ENCODE measurements at places on chromosomes 4 and X. TPM values are rescaled to one million over a fixed set of nuclear protein-coding genes. Genes with fewer than 3 reads are reported as not detected.
A peak's percentile ranks its signal among the peaks of the same experiment; 100 is the strongest.

- peaks cover 36% of the 10 kb centered on the region for H3K36me3 ChIP-seq
- no peak overlapping the region for H3K4me3 ChIP-seq
Measured at GRCh38 chr4:83440899-83441298, 14.7 kb downstream of the HELQ start.

Gene GPRIN3
- 0.12 TPM for total RNA-seq

Gene CLDN22
- total RNA-seq, result not detected

DNA sequence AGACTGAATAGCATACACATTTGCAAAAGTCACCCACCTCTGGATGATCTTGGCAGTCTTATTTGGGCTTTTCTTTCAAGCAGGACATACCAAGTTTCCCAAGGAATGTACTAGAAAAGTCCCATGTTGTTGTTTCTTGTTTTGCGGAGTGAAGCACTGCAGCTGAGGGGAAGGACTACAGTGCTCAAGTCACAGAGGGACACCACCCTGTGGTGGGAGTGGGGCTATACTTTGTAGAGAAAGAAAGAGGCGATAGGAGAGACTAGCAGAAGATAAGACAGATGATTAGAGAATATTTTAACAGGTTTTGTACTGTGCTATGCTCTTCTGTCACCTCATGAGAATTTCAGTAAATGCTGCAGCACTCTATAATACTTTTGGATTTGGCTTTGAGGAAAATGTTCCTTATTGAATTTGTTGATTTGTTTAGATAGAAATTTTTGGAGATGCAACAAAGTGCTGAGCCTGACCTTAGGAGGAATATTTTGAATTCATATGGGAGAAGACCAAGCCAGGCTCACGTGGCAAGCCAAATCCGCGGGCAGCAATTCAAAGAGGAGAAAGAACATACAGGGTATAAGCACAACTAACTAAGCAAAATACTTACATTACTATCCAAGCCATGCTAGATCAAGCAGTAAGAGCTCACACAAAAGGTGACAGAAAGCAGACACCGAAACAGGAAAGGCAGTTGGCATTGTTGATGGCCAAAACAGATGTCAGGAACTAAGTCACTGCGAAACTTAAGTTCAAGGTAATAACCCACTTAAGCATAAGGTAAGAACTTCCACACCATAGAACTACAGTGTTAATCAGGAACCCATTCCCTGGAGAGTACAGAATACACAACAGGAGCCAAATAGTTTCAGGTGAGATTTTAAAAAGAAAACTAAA, 280.3 kb upstream of the INTU start:
- H3K4me1 ChIP-seq, result no peaks in the 10 kb centered on the region
- DNase-seq, result no peak
- no peak overlapping the region for H3K4me3 ChIP-seq
- no peaks in the 10 kb centered on the region for H3K36me3 ChIP-seq
- no peaks in the 10 kb centered on the region for H3K27me3 ChIP-seq
- no peak overlapping the region for H3K27ac ChIP-seq

DNA sequence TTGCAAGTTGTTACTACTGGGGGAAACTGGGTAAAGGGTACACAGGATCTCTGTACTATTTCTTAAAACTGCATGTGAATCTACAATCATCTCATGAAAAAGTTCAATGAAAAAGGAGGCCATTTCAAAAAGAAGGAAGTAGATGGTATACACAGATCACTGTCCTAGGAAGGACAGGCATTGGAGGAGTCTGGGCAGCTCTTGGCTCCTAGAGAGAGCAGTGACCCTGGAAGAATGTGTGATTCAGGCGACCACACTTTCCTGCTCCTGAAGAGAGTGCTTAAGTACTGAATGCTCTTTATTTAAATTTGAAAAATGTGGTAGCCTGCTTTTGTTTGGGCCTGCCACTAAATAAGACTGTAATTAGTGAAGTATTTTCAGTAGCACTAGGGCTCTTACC, 318.1 kb upstream of the CASK start:
- H3K27me3 ChIP-seq, result no peaks in the 10 kb centered on the region
- H3K4me3 ChIP-seq, result no peak overlapping the region
- H3K27ac ChIP-seq, result no peak overlapping the region
- peaks cover 3% of the 10 kb centered on the region for H3K4me1 ChIP-seq
- no peak for DNase-seq

DNA sequence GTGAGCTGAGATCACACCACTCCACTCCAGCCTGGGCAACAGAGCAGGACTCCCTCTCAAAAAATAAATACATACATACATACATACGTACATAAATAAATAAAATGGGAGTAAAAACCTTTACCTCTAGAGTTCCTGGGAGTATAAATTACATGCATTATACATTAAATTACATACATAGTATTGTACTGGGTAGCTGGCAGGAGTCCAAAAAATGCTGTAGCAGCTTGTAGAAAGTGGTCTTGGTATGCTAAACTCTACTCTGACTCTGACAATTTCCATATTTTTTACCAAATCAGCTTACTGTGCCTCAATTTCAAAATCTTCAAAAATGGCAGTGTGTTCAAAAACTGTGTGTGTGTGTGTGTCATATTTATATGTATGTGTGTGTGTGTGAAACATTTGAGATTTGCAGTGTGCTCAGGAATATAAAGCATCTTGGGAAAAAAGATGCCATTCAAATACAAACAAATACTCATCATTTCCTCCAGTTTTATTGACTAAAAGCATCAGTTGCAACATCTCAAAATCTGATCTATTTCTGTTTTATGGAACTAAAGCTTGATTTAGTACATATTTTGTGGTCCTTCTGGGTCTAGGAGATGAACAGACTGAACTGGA, 171.7 kb downstream of the SHROOM3 start:
- H3K36me3 ChIP-seq, result no peaks in the 10 kb centered on the region
- no peaks in the 10 kb centered on the region for H3K27me3 ChIP-seq
- no peak overlapping the region for H3K4me3 ChIP-seq
- H3K4me1 ChIP-seq, result peaks cover 33% of the 10 kb centered on the region
- DNase-seq, result peak; percentile 31

Gene SLC6A8
- 9.5 TPM for total RNA-seq

Gene SOD3
- not detected for total RNA-seq

DNA sequence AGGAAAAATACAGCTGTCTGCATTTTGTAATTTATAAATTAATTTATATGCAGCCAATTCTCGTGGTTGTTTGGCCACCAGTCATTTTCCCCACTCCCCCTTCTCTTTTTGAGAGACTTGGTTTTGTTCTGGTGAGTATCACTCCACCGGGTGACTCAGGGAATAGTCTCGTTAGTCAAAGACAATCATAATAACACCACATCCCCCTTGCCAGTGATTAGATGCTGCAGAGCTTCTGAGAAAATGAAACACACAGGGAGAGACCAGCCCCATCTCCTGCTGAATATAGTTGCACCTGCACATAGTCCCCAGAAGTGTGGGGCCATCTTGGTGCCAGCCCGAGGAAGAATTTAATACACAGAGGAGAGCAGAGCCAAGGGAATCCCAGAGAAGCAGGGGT, 8.0 kb upstream of the FNIP2 start:
- H3K4me3 ChIP-seq, result no peak overlapping the region
- H3K4me1 ChIP-seq, result no peaks in the 10 kb centered on the region
- no peaks in the 10 kb centered on the region for H3K27me3 ChIP-seq
- no peaks in the 10 kb centered on the region for H3K36me3 ChIP-seq

Gene ZMAT1
- 0.13 TPM for total RNA-seq

Gene SPIN2A
- 0.25 TPM for total RNA-seq

DNA sequence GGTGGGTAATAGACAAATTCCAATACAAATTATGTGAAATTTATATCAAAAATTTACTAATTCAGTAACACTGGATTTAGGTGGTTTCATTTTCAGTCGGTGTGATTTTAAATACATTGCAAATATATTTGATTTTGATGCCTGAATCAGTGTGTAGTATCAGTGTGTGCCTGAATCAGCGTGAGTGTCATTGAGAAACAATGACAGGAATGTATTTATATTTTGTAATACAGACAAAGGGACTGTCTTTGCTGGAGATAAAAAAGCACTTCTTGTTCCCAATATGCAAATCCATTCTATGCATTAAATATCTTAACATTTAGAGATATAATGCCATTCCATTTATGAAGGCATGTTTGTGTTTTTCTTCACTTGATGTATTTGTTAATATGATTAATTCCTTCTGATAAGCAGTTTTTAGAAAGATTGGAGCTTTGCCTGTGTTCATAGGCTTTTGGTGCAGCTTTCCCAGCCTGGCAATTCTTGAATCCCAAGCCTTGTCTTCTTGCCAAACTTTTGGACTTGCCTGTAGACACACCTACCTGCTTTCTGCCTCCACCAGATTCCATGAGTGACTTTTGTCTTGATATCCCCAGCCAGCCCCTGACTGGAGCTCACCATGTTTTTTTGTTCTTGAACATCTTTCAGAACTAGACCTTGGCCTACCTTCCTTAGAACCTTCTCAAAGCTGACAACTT, 243.8 kb downstream of the ADGRL3 start:
- no peaks in the 10 kb centered on the region for H3K36me3 ChIP-seq
- no peaks in the 10 kb centered on the region for H3K4me1 ChIP-seq
- H3K27ac ChIP-seq, result no peak overlapping the region

Gene SHROOM4
- 6.8 TPM for total RNA-seq

GRCh38 chr4:61128682-61129081, 71.4 kb upstream of the ADGRL3 start:
- DNase-seq, result no peak
- H3K4me3 ChIP-seq, result no peak overlapping the region
- no peaks in the 10 kb centered on the region for H3K4me1 ChIP-seq
- no peaks in the 10 kb centered on the region for H3K27me3 ChIP-seq
- no peak overlapping the region for H3K27ac ChIP-seq
- no peaks in the 10 kb centered on the region for H3K36me3 ChIP-seq

DNA sequence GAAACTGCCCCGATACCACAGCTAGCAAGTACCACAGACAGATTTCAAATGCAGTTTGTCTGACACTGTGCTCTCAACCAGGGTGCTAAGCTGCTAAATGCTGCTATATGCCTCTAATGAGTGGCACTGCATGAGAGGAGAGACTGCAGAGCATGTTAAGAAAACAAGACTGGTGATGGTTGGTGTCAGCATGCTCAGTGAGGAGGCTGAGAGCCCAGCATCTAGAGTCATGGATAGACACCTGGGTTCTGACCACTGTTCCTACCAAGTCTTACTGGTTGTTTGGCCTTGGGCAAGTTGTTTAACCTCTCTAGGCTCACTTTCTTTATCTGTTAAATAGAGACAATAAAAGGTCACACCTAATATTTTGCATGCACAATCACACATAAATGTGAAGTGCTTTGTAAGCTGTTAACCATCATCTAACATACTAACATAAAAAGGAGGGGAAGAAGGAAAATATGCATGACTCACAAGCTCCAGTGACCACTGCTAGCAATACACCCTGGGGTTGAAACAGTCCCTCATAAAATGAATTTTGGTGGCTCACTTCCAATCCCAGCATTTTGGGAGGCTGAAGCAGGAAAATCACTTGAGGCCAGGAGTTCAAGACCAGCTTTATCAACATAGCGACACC, 20.7 kb downstream of the HHIP start:
- no peaks in the 10 kb centered on the region for H3K4me1 ChIP-seq
- no peaks in the 10 kb centered on the region for H3K27me3 ChIP-seq
- H3K4me3 ChIP-seq, result no peak overlapping the region

DNA sequence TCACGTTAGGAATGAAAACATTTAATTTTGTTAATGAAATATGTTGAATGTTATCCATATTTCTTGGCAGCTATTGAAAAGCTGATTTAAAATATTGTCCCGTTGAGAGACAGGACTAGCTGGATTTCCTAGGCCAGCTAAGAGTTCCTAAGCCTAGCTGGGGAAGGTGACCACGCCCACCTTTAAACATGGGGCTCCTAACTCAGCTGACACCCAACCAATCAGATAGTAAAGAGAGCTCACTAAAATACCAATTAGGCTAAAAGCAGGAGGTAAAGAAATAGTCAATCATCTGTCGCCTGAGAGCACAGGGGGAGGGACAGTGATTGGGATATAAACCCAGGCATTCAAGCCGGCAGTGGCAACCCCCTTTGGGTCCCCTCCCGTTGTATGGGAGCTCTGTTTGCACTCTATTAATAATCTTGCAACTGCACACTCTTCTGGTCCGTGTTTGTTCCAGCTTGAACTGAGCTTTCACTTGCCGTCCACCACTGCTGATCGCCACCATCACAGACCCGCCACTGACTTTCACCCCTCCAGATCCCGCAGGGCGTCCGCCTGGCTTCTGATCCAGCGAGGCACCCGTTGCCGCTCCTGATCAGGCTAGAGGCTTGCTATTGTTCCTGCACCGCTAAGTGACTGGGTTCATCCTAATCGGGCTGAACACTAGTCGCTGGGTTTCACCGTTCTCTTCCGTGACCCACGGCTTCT, 308.9 kb downstream of the GLUD2 start:
- DNase-seq, result no peak
- no peaks in the 10 kb centered on the region for H3K4me1 ChIP-seq
- no peak overlapping the region for H3K27ac ChIP-seq
- H3K36me3 ChIP-seq, result no peaks in the 10 kb centered on the region

- no peak overlapping the region for H3K4me3 ChIP-seq
- H3K27me3 ChIP-seq, result no peaks in the 10 kb centered on the region
- no peaks in the 10 kb centered on the region for H3K4me1 ChIP-seq
- DNase-seq, result peak; percentile 33
- no peaks in the 10 kb centered on the region for H3K36me3 ChIP-seq
Measured at GRCh38 chrX:37745354-37745753, 34.5 kb upstream of the CYBB start.

- H3K27me3 ChIP-seq, result no peaks in the 10 kb centered on the region
- no peak overlapping the region for H3K27ac ChIP-seq
- 0 out of 2 replicates have a peak, but pooled peaks cover under 1% of the 10 kb centered on the region for H3K4me1 ChIP-seq
- no peak overlapping the region for H3K4me3 ChIP-seq
Measured at GRCh38 chr4:70701271-70701670, 12.9 kb downstream of the UTP3 start.

Gene FGF16
- total RNA-seq, result not detected

DNA sequence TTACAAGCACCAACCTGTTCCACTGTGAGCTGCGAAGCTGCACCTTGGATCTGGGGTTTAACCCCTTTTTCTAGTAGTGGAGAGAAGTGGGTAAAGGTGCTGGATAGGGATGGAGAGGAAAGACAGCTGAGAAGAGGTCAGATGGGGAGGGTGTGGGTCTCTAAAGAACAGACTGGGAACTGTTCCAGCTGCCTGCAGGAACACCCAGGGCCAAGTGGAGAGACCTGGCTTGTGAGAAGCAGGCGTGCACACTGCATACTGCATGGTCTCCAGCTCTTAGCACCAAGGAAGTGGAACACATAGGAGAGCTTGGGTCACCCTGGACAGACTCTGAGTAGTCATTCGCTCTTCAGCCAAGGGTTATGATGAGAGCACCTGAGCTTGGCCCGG, 16.1 kb downstream of the BCOR start:
- H3K4me1 ChIP-seq, result peaks cover 6% of the 10 kb centered on the region
- DNase-seq, result no peak
- no peaks in the 10 kb centered on the region for H3K36me3 ChIP-seq
- H3K27ac ChIP-seq, result no peak overlapping the region
- no peak overlapping the region for H3K4me3 ChIP-seq

Gene PLP1
- not detected for total RNA-seq

- no peak overlapping the region for H3K27ac ChIP-seq
- no peak overlapping the region for H3K4me3 ChIP-seq
- H3K27me3 ChIP-seq, result no peaks in the 10 kb centered on the region
- no peaks in the 10 kb centered on the region for H3K4me1 ChIP-seq
- no peaks in the 10 kb centered on the region for H3K36me3 ChIP-seq
Measured at GRCh38 chrX:86146102-86146501, 2.1 kb upstream of the DACH2 start.

Measured in SJCRH30 (cell line).